ENCODE measurements at places on chromosomes 1 and 21. TPM values are rescaled to one million over a fixed set of nuclear protein-coding genes. Genes with fewer than 3 reads are reported as not detected.

RSPH1 gene
- total RNA-seq: not detected

OR2T35 gene
- total RNA-seq: not detected

CELA3A gene
- total RNA-seq: not detected

LMX1A gene
- not detected for total RNA-seq

GRCh38 chr1:110130113-110130591 is 17.9 kb downstream of the UBL4B start:
- peaks cover 57% of the 10 kb centered on the region for H3K27me3 ChIP-seq
- H3K27ac ChIP-seq: no peak overlapping the region
- no peak for DNase-seq
- no peak overlapping the region for H3K4me3 ChIP-seq
- no peaks in the 10 kb centered on the region for H3K4me1 ChIP-seq

DNA sequence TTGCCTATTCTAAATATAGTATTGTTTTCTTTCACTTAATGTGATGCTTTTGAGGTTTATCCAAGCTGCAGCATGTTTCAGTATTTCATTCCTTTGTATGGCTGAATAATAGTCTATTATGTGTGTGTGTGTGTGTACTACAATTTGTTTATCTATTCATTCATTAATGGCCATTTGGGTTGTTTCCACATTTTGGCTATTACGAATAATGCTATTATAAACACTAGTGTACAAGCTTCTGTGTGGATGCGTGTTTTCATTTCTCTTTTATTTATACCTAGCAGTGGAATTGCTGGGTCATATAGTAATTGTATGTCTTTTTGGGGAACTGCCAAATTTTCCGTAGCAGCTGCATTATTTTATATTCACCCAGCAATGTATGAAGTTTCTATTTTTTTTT is 15.0 kb upstream of the THEM5 start:
- H3K4me3 ChIP-seq: no peak overlapping the region
- H3K4me1 ChIP-seq: no peaks in the 10 kb centered on the region
- H3K27me3 ChIP-seq: no peaks in the 10 kb centered on the region
- no peak for DNase-seq
- no peak overlapping the region for H3K27ac ChIP-seq
- H3K36me3 ChIP-seq: peaks cover 3% of the 10 kb centered on the region

DNA sequence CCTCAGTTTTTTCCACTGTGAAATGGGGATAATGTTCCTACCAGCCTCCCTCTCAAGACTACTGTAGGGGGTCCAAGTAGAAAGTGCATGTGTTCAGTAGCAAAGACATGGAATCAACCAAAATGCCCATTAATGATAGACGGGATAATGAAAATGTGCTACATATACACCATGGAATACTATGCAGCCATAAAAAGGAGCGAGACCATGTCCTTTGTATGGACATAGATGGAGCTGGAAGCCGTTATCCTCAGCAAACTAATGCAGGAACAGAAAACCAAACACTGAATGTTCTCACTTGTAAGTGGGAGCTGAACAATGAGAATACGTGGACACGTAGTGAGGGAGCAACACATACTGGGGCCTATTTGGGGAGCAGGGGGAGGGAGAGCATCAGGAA is 6.1 kb upstream of the ZNF362 start:
- DNase-seq: no peak
- H3K4me1 ChIP-seq: no peaks in the 10 kb centered on the region
- H3K27me3 ChIP-seq: peaks cover 5% of the 10 kb centered on the region
- H3K4me3 ChIP-seq: no peak overlapping the region
- H3K36me3 ChIP-seq: no peaks in the 10 kb centered on the region

GRCh38 chr1:37574834-37575480 is 18.2 kb downstream of the DNALI1 start:
- no peaks in the 10 kb centered on the region for H3K27me3 ChIP-seq
- H3K4me1 ChIP-seq: no peaks in the 10 kb centered on the region
- DNase-seq: no peak

- H3K36me3 ChIP-seq: peaks cover 2% of the 10 kb centered on the region
- no peak overlapping the region for H3K4me3 ChIP-seq
- no peak for DNase-seq
- no peak overlapping the region for H3K27ac ChIP-seq
- H3K27me3 ChIP-seq: peaks cover 15% of the 10 kb centered on the region
Measured at GRCh38 chr21:41706263-41706639, 60.6 kb downstream of the RIPK4 start.

- DNase-seq: no peak
- H3K4me3 ChIP-seq: peak overlapping the region; percentile 96
- H3K4me1 ChIP-seq: peaks cover 57% of the 10 kb centered on the region
Measured at GRCh38 chr1:28508435-28508754, 2.6 kb downstream of the RCC1 start.

DNA sequence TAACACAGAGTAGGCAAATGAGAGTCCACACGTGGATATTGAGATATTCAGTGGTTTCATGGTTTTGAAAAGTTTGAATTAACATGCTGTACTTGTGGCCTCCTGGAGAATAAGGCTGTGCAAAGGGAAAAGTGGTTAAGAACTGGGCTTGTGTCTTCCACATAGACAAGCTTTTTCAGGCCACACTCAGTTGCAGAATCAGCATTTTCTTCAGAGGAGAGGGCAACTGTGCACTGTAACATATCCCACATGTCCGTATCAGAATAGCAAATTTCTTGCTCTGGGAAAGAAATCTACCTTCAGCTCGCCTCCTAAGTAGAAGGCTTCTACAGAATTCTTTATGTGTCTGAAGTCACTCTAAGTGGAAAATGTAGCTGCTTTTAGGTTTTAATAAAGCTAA is 84.9 kb downstream of the ZC3H11B start:
- peaks cover 5% of the 10 kb centered on the region for H3K27me3 ChIP-seq
- no peaks in the 10 kb centered on the region for H3K36me3 ChIP-seq
- no peak for DNase-seq
- H3K4me3 ChIP-seq: no peak overlapping the region
- no peak overlapping the region for H3K27ac ChIP-seq

- no peaks in the 10 kb centered on the region for H3K27me3 ChIP-seq
- H3K4me1 ChIP-seq: peaks cover 9% of the 10 kb centered on the region
- DNase-seq: no peak
- H3K4me3 ChIP-seq: no peak overlapping the region
- no peaks in the 10 kb centered on the region for H3K36me3 ChIP-seq
Measured at GRCh38 chr1:211520641-211521040, 28.7 kb upstream of the RD3 start.

- no peak overlapping the region for H3K4me3 ChIP-seq
- DNase-seq: no peak
- no peak overlapping the region for H3K27ac ChIP-seq
- H3K4me1 ChIP-seq: no peaks in the 10 kb centered on the region
- H3K36me3 ChIP-seq: no peaks in the 10 kb centered on the region
Measured at GRCh38 chr1:64361974-64362373, 108.0 kb upstream of the CACHD1 start.

DNA sequence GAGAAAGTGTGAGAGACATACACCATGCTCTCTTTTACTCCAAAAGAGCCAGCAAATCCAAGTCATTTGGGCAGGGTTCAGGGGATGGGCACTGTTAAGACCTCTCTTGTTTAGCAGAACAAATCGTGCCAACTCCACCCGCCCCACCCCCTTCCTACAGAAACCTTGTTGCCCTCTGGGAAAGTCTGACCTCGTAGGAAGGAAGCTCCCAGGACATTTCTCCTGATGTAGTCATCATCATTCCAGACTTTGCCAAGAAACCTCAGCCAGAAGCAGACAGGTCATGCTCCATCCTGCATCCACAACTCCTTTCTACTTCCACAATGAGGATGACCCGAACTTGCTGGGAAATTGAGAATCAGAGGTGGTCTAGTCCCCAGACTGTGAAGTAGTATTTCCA is 57.7 kb downstream of the UBE2T start:
- H3K36me3 ChIP-seq: no peaks in the 10 kb centered on the region
- H3K4me3 ChIP-seq: no peak overlapping the region
- peaks cover 9% of the 10 kb centered on the region for H3K27me3 ChIP-seq
- H3K27ac ChIP-seq: no peak overlapping the region

DNA sequence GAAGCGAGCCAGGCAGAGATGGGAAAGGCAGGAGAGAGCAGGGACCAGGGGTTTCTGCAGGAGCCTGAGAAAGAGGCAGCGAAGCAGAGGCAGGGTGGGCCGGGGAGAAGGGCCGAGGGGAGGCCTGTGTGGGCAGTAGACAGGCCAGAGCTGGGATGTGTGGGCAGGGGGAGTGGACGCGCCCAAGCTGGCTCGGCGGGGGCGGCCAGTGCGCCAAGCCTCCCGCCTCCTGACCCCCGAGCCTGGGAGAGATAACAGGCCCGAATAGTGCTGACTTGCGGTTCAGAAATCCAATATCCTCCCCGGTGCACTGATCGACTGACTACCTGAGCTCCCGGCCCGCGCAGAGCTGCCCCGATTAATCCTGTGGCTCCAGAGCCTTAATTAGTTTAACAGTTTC is 41.9 kb downstream of the AHDC1 start:
- peaks cover 65% of the 10 kb centered on the region for H3K4me1 ChIP-seq
- H3K27ac ChIP-seq: peak overlapping the region; percentile 30
- no peaks in the 10 kb centered on the region for H3K27me3 ChIP-seq
- H3K36me3 ChIP-seq: no peaks in the 10 kb centered on the region
- DNase-seq: no peak

DNA sequence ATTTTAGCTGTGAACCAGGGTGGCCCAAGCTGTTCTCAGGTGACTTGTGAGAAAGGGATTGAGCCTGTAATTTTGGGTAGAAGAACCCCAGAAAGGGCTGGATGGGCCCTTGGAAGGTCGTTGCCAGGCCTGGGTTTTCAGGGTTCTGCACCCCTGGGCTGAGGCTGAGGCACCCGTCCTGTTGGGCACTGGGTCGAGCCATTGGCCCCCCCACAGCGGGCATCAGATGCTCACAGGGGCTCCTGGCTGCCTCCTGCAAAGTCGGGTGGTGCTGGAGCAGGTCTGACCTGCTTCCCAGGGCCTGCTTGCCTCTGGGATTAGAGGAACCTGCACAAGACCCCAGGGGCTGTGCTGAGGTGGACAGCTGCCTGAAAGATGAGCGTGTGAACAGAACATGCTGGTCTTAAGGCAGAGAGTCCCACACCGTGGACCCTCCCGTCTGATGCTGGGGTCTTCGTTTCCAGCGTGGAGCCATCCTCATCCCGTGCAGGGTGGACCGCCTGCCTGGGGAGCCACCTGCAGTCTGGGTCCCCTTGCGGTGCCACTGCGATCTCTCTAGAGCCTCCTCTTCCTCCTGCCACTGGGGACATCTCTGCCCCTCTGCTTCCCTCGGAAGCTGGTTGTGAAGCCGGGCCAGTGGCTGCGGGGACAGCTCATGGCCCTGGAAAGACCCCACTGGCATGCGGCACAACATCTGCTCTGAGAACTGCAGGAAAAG is 1.7 kb upstream of the TRPM2 start:
- peaks cover 45% of the 10 kb centered on the region for H3K4me1 ChIP-seq
- no peak overlapping the region for H3K27ac ChIP-seq
- H3K4me3 ChIP-seq: peak overlapping the region; percentile 84
- H3K27me3 ChIP-seq: no peaks in the 10 kb centered on the region
- no peaks in the 10 kb centered on the region for H3K36me3 ChIP-seq

- DNase-seq: no peak
- H3K36me3 ChIP-seq: peaks cover 2% of the 10 kb centered on the region
- no peak overlapping the region for H3K27ac ChIP-seq
- H3K4me3 ChIP-seq: no peak overlapping the region
Measured at GRCh38 chr1:71154429-71154828, 73.6 kb upstream of the ZRANB2 start.

DNA sequence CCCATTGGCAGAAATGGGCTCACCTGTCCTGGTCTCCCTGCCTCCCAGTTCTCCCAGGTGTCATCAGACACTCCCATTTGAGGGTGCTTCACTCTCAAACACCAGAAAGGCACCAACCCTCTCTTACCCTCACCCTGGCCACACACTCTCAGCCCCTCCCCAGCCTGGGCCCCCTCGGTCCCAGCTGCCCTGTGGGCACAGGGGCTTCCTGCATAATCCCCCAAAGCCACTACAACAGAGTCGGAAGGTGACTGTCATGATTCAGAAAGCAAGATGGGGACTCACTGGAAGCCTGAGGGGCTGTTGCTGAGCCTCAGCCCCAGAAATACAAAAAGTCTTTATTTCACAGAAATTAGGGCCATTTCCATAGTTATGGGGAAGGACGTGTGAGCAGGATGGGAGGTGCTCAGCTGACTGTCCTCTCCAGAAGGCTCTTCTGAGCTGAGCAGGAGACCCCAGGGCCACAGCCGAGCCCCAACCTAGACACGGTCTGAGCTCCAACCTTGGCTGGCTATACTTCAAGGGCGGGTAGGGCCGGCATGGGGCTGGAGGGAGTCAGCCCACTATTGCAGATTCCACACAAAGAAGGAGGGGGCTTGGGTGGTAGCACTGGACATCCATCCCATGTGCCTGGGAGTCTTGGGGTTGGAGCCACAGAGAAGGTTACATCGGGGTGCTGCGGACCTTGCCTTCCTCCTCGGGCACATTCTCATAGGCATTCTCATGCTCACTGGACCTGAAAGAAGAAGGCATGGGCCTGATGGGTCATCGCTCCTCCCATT is 6.3 kb downstream of the PDZK1IP1 start:
- no peaks in the 10 kb centered on the region for H3K36me3 ChIP-seq
- H3K27me3 ChIP-seq: peaks cover 48% of the 10 kb centered on the region
- peaks cover 11% of the 10 kb centered on the region for H3K4me1 ChIP-seq
- no peak for DNase-seq

DNA sequence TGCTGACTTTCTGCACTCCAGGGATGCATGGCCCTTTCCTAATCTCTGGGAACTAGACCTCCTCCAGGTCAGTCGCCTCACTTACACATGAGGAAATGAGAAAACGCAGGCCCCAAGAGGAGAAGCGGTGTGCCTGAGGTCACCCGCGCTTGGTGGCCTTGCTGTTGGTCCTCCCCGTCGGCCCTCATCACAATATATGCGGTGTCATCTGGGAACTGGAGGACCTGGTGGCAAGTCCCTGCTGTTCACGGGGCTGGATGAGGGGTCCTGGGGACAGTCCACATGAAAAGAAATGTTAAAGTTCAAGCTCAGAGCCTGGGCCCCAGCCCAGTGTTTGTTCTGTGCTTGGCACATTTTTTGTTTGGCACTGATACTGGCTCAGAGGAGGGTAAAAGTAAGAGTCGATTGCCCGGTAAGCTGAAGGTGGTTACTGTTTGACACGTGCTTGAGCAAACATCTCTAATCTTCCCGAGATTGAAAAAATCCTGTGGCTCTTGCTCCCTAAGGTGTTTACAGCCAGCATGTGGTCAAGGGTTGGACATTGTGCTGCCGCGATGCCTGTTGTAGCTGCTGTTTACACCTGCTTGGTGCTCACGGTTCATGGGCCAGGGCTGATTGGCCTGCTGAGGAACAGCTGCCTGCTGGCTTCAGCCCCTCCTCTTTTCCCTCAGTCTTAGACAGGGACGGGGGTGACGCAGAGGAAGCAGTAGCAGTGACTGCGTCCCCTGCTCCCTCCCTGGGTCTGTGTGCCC is 5.2 kb downstream of the COQ8A start:
- H3K4me3 ChIP-seq: no peak overlapping the region
- no peaks in the 10 kb centered on the region for H3K27me3 ChIP-seq
- no peak overlapping the region for H3K27ac ChIP-seq
- H3K4me1 ChIP-seq: peaks cover 93% of the 10 kb centered on the region
- DNase-seq: no peak
- H3K36me3 ChIP-seq: peaks cover 5% of the 10 kb centered on the region

GRCh38 chr1:65344171-65344814 is 35.0 kb downstream of the DNAJC6 start:
- H3K27ac ChIP-seq: no peak overlapping the region
- peaks cover 1% of the 10 kb centered on the region for H3K27me3 ChIP-seq
- no peaks in the 10 kb centered on the region for H3K36me3 ChIP-seq
- no peaks in the 10 kb centered on the region for H3K4me1 ChIP-seq
- DNase-seq: no peak
